Glomerular endothelial cell (primary cell): ENCODE measurements at places on chromosomes 7 and 10. TPM values are rescaled to one million over a fixed set of nuclear protein-coding genes. Genes with fewer than 3 reads are reported as not detected.

Gene DLX5
- not detected in 2 replicates for total RNA-seq

Gene IRF5
- 0.73 TPM in 1 of 2 replicates, not detected in the other for total RNA-seq

Gene CFAP43
- 0.10 and 0.18 TPM in 2 replicates for total RNA-seq

GRCh38 chr10:104639590-104640338 lies 1.3 kb upstream of the SORCS3 start:
- no peak for DNase-seq

DNA sequence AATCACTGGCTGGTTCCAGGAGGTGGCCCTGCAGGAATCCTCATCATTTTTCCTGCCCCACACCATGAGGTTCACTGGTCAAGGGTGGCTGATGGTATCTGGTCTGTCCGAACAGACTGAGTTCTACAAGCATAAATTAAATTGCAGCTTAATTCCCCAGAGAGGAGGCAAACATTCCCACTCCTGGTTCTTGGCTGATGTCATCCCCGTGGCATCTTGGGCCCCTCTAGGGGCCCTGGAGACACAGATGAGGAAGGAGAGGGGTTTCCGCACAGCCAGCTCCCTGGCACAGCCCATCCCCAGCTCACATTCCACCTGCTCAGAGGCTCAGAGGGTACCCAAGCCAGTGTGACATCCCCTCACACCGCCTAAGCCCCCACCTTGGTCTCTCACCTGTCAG lies 5.3 kb upstream of the KLRG2 start:
- no peak for DNase-seq

DNA sequence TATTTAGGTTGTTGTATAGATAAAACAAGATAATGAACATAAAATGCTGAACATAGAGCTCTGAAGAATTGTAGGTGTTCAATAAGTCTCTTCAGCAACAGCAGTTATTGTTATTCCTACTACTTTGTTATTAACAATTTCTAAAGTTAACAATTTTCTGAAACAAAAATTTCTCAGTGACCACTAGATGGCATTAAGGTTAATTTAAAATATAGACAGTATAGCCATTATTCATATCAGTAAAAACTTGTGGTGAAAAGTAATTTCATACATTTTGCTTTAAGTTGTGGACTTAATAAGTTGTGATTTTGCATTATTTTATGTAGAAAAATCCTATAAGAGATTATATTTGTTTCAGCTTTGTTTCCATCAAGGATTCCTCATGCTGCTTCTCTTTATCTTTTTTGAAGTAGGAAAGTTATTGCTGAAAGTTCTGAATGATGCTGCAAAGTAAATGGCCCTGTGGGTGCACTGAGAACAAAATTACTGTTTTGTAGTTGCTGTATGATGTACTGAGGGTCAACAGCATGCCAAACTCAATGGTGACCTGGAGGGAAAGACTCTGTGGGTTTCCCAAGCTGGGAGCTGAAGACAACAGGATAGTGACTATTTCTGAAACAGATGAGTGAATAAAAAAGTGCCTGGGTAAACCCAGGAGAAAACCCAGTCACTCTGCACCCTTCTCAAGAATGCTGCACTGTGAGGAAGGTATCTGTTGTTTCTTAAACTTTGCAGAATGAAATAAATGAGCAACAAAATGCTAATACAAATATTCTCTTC lies 253.6 kb downstream of the KIF20B start:
- DNase-seq: no peak

DNA sequence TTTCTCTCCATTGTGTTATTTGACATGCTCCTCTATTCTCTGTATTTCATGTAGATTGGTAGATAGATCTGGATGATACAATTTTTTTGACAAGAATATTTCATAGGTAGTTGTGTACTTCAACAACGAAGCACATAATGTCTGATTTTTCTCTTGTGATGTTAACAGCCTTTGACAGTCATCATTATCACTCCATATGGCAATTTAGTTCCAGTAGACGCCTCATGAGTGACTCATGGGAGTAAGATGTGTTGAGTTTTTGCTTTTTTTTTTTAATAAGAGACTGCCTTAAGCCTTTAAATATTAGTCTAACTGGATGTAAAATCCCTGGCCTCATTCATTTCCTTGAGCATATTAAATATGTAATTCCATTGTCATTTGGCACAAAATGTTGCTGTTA lies 123.5 kb upstream of the ZNF32 start:
- DNase-seq: no peak
